Endodermal cell (in vitro differentiated cells): ENCODE measurements at places on chromosomes 5 and 9. TPM values are rescaled to one million over a fixed set of nuclear protein-coding genes. Genes with fewer than 3 reads are reported as not detected.
A peak's percentile ranks its signal among the peaks of the same experiment; 100 is the strongest.

Gene TLX3
- not detected in 2 replicates for total RNA-seq

- DNase-seq: peak; percentile 88
- H3K4me3 ChIP-seq: no peak overlapping the region
- no peaks in the 10 kb centered on the region for H3K36me3 ChIP-seq
- peaks cover 14% of the 10 kb centered on the region for H3K27me3 ChIP-seq
- H3K27ac ChIP-seq: no peak overlapping the region
- peaks cover 13% of the 10 kb centered on the region for H3K4me1 ChIP-seq
Measured at GRCh38 chr5:150781706-150782614, 3.4 kb downstream of the SMIM3 start.

- no peak for DNase-seq
- H3K36me3 ChIP-seq: no peaks in the 10 kb centered on the region
- no peak overlapping the region for H3K27ac ChIP-seq
- no peaks in the 10 kb centered on the region for H3K4me1 ChIP-seq
Measured at GRCh38 chr9:109972026-109972882, 192.3 kb downstream of the PALM2AKAP2 start.

Gene BSPRY
- 17.9 to 30.3 TPM (median 19.7 TPM) in 3 replicates for total RNA-seq

GRCh38 chr5:135490245-135491037 lies 38.3 kb upstream of the TIFAB start:
- H3K4me1 ChIP-seq: peaks cover 6% of the 10 kb centered on the region
- H3K36me3 ChIP-seq: no peaks in the 10 kb centered on the region
- peak overlapping the region; percentile 73 for H3K4me3 ChIP-seq
- DNase-seq: peak; percentile 79
- H3K27me3 ChIP-seq: peaks cover 100% of the 10 kb centered on the region

DNA sequence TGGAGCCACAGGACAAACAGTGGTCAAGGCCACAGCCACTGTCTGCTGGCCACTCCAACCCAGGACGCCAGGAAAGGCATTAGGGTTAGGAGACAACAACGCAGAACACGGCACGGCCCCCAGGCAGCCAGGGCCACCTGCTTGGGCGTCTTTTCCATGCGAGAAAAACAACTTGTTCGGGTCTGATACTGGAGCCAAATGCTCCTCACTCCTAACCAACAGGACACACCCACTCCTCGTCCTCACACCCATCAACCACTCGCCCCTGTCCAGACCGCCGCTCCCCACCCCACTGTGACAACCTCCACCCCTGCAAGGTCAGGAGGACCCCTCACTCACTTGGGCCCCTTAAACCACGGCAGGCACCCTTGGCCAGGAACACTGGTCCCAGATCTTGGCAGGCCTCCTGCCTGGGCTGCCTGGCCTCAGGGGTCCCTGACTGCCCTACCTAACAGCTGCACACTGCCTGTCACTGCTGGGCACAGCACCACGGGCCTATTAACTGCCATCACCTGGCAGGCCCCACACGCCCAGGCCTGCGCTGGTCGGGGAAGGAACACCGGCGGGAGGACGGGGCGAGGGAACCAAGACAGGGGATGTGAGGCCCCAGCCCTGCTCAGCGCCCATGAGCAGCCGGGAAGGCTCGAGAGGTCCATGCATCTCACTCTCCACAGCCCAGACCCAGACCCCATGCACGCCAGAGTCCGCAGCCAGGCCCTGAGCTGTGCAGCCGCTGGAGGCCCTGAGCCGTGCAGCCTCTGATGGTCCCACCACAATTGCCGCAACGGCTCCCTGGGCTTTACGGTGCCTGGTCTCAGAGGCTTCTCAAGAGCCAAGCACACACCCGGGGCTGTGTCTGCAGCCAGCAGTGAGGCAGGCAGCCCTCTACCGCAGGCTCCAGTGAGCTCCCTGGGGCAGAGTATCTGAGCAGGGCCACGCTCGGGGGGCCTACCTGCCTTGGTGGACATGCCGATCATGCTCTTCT lies 13.8 kb downstream of the CLPTM1L start:
- H3K4me3 ChIP-seq: no peak overlapping the region
- no peak overlapping the region for H3K27ac ChIP-seq
- no peaks in the 10 kb centered on the region for H3K27me3 ChIP-seq

Gene BHMT2
- total RNA-seq: not detected in 3 replicates

DNA sequence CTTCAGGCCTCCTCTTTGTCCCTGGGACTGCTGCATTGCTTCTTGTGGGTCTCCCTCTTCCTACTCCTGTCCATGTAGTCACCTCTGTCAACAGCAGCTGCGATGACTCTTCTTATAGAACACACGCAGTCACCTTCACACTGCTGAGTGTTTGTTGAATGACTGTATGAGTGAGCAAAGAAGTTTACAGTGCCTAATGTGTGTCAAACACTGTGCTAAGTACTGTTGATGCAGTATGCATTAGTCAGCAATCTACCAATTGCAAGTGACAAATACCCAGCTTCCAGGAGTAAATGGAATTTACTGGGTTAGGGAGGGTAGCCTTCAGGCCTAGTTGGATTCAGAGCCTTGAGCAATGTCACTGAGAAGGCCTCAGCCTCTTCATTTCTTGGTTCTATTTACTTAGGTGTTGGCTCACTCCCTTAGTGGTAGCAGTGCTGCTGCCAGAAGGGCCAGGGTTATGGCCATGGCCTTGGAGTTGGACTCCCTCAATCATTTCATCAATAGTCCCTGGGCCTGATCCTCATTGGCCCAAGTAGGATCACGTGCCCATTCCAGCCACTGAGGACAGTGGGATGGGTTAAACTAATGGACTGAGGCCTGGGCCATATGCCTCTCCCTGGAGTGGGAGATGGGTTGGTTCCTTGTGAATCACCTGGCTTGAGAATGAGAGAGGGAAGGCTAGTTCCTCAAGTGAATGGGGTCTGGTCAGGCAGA lies 93.5 kb downstream of the RGS3 start:
- H3K27ac ChIP-seq: no peak overlapping the region
- H3K4me1 ChIP-seq: no peaks in the 10 kb centered on the region
- no peak overlapping the region for H3K4me3 ChIP-seq
- peak; percentile 25 for DNase-seq
- no peaks in the 10 kb centered on the region for H3K27me3 ChIP-seq

DNA sequence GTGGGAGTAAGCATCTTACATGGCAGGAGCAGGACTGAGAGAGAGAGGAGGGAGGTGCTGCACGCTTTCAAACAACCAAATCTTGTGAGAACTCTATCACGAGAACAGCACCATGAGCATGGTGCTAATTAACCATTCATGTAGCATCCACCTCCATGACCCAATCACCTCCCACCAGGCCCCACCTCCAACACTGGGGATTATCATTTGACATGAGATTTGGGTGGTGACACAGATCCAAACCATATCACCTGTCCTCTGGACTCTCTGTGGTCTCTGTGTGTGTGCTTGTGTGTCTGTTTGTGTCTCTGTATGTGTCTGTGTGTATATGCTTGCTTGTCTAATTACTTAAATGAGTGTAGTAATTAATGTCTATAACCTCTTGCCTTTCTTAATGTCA lies 31.1 kb downstream of the SEC61B start:
- H3K27me3 ChIP-seq: no peaks in the 10 kb centered on the region
- peak; percentile 14 for DNase-seq
- no peaks in the 10 kb centered on the region for H3K4me1 ChIP-seq

GRCh38 chr5:96703384-96703920 lies 41.3 kb downstream of the CAST start:
- no peak overlapping the region for H3K27ac ChIP-seq
- H3K27me3 ChIP-seq: no peaks in the 10 kb centered on the region
- H3K36me3 ChIP-seq: no peaks in the 10 kb centered on the region
- H3K4me3 ChIP-seq: peak overlapping the region; percentile 83

- H3K4me1 ChIP-seq: no peaks in the 10 kb centered on the region
- no peak overlapping the region for H3K27ac ChIP-seq
- no peak overlapping the region for H3K4me3 ChIP-seq
- DNase-seq: no peak
- H3K27me3 ChIP-seq: no peaks in the 10 kb centered on the region
- H3K36me3 ChIP-seq: no peaks in the 10 kb centered on the region
Measured at GRCh38 chr9:99878651-99879050, 27.8 kb upstream of the STX17 start.

- H3K4me1 ChIP-seq: no peaks in the 10 kb centered on the region
- H3K27ac ChIP-seq: no peak overlapping the region
- no peak overlapping the region for H3K4me3 ChIP-seq
- no peaks in the 10 kb centered on the region for H3K27me3 ChIP-seq
Measured at GRCh38 chr5:169832845-169833244, 147.4 kb downstream of the INSYN2B start.

Gene ABL1
- total RNA-seq: 76.7 to 101 TPM (median 94.1 TPM) in 3 replicates

Gene CCDC171
- 6.8 to 8.3 TPM (median 7.0 TPM) in 3 replicates for total RNA-seq

DNA sequence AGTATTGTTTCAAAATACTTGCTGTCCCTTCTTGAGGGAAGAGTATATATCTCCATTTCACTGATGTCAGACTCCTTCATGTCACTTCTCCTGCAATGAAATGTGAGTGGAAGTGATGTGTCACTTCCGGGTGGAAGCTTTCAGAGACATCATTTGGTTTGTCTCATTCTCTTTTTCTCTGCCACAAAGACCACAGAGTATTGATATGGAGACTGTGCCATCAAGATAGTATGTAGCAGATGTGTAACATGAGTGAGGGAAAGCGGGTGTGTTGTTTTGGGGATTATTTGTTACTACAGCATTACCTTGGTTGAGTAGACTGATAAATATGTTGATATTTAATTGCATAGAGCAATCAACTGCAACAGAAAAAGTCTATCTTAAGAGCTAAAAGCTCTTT lies 169.8 kb downstream of the FBXL7 start:
- no peaks in the 10 kb centered on the region for H3K27me3 ChIP-seq
- DNase-seq: no peak
- H3K27ac ChIP-seq: no peak overlapping the region
- H3K36me3 ChIP-seq: no peaks in the 10 kb centered on the region
- H3K4me1 ChIP-seq: peaks cover 3% of the 10 kb centered on the region

DNA sequence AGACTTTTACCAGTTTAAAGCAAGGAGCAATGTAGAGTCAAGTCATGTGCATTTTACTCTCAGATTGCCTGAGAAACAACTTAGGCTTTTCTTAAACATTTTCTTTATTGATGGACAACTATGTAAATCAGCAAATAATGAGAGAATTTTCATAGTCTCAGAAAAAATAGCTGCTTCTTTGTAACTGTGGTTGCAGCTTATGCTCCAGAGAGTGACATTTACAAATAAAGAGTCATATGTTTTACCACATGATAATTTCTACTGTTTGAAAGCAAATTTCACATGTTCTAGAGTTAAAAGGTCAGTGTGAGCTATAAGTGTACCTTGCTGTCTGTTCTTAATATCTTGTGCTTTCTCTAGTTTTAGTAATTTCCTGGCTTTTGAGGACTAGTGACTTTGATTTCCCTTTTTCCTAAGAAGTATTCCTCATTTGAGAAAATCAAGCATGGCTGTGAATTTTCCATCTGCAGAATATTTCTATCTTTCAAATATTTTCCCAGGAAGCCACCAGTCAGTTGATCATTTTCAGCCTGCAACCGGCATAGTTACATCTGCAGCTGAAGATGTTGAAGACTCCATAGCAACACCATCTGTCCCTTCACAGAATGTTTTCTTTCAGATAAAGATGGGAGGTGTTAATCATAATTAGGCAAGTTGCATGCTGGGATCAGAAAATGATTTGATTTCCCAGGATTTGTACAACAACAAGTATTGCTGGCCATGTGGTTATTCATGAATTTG lies 229.9 kb downstream of the SGCD start:
- no peak overlapping the region for H3K27ac ChIP-seq
- H3K27me3 ChIP-seq: no peaks in the 10 kb centered on the region
- no peak for DNase-seq
- no peak overlapping the region for H3K4me3 ChIP-seq
- H3K4me1 ChIP-seq: no peaks in the 10 kb centered on the region

DNA sequence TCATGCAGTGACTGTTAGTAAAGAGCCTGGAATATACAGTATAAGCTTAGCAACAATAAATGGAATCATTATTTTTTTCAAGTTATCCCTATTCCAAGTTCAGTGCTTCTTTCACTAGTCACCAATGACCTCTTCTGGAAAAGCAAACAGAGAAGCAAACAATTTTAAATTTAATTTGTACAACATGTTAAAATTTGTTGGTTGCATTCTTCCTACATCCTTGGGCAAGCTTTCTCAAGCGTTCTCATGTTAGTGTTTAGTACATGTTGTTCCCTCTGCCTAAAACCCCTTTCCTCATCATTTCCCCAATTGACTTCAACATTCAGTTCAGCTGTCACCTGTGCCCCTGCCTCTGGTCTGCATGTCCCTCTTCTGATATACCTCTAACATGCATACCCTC lies 123.4 kb downstream of the SEC61B start:
- H3K4me1 ChIP-seq: no peaks in the 10 kb centered on the region
- peak; percentile 10 for DNase-seq
- no peak overlapping the region for H3K4me3 ChIP-seq
- peaks cover 6% of the 10 kb centered on the region for H3K27me3 ChIP-seq
- H3K27ac ChIP-seq: no peak overlapping the region
